WTC11 (cell line): ENCODE measurements at places on chromosomes 13 and 19. TPM values are rescaled to one million over a fixed set of nuclear protein-coding genes. Genes with fewer than 3 reads are reported as not detected.

The ZNF835 gene
- 0.16 to 0.17 TPM in 2 of 3 replicates, not detected in the other for total RNA-seq

GRCh38 chr13:103031332-103031873 lies 34.8 kb downstream of the SLC10A2 start:
- no peaks in the 10 kb centered on the region for H3K27me3 ChIP-seq
- H3K4me1 ChIP-seq, result peaks cover 6% of the 10 kb centered on the region; the same call in 1 of the 2 replicates
- H3K36me3 ChIP-seq, result no peaks in the 10 kb centered on the region; the same call in 1 of the 2 replicates
- no peak overlapping the region for H3K4me3 ChIP-seq

DNA sequence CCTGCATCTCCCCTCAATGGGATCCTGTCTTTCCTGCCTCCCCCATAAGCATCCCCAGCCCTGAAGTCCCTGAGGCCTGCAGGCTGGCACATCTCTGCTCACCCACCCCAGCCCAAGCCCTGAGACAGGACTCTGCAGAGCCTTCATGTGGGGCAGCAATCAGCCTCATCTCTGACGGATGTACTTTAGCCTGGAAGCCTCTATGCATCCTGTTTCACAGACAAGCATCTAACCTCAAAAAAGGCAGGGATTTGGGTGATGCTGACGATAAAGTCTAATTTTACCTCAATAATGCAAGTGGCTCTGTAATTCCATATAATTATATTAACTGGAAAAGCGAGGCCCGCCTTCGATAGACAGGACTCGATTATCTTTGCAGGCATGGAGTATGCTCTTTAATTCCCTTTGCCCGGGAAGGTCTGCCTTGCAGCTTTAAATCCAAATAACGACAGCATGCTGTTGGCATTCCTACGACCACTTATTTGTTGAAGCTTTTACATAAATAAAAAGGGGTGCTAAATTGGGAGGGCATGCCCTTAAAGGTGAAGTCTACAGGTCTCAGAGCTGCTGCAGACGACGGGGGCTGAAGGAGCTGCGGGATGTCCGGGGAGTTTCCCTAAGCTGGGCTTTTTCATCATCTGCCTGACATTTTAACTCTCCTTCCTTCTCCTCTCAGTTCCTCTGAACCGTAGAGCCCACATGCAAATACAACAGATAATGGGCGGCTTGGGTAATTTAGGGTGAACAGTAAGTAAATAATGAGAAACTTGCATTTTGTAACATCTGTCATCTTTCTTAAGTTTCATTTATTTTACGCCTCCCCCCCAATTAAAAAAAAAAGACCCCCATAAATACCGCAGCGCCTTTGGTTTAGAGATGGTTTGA lies 211.5 kb downstream of the URI1 start:
- H3K4me1 ChIP-seq, result no peaks in the 10 kb centered on the region
- no peaks in the 10 kb centered on the region for H3K36me3 ChIP-seq
- no peak overlapping the region for H3K4me3 ChIP-seq
- no peaks in the 10 kb centered on the region for H3K27me3 ChIP-seq
- no peak for DNase-seq
- no peak overlapping the region for H3K27ac ChIP-seq

- H3K36me3 ChIP-seq, result peaks cover 9% of the 10 kb centered on the region
- peaks cover 41% of the 10 kb centered on the region for H3K4me1 ChIP-seq
- H3K27me3 ChIP-seq, result peaks cover 7% of the 10 kb centered on the region; the same call in 1 of the 2 replicates
- H3K27ac ChIP-seq, result no peak overlapping the region; the same call in 1 of the 2 replicates
- H3K4me3 ChIP-seq, result peak overlapping the region; percentile 82
- DNase-seq, result peak; percentile 77
Observed at GRCh38 chr19:51689751-51690453, 3.2 kb upstream of the SPACA6 start.
